SJCRH30 (cell line): ENCODE measurements at places on chromosomes 7 and 10. TPM values are rescaled to one million over a fixed set of nuclear protein-coding genes. Genes with fewer than 3 reads are reported as not detected.
A peak's percentile ranks its signal among the peaks of the same experiment; 100 is the strongest.

ADCY1 gene
- total RNA-seq, result not detected in 2 replicates

KIAA1549 gene
- 11.8 and 12.5 TPM in 2 replicates for total RNA-seq

RP9 gene
- 28.1 and 31.0 TPM in 2 replicates for total RNA-seq

DGKI gene
- total RNA-seq, result 0.05 TPM in 1 of 2 replicates, not detected in the other

FAM241B gene
- 0.86 and 1.2 TPM in 2 replicates for total RNA-seq

GRCh38 chr10:8504499-8504898, 450.0 kb downstream of the GATA3 start:
- H3K4me3 ChIP-seq, result no peak overlapping the region
- no peaks in the 10 kb centered on the region for H3K4me1 ChIP-seq
- no peaks in the 10 kb centered on the region for H3K36me3 ChIP-seq
- DNase-seq, result no peak
- no peaks in the 10 kb centered on the region for H3K27me3 ChIP-seq

GRCh38 chr10:103833731-103834365, 21.5 kb downstream of the SH3PXD2A start:
- H3K4me3 ChIP-seq, result no peak overlapping the region
- no peak overlapping the region for H3K27ac ChIP-seq
- H3K4me1 ChIP-seq, result peaks cover 34% of the 10 kb centered on the region
- no peak for DNase-seq
- no peaks in the 10 kb centered on the region for H3K27me3 ChIP-seq

DNA sequence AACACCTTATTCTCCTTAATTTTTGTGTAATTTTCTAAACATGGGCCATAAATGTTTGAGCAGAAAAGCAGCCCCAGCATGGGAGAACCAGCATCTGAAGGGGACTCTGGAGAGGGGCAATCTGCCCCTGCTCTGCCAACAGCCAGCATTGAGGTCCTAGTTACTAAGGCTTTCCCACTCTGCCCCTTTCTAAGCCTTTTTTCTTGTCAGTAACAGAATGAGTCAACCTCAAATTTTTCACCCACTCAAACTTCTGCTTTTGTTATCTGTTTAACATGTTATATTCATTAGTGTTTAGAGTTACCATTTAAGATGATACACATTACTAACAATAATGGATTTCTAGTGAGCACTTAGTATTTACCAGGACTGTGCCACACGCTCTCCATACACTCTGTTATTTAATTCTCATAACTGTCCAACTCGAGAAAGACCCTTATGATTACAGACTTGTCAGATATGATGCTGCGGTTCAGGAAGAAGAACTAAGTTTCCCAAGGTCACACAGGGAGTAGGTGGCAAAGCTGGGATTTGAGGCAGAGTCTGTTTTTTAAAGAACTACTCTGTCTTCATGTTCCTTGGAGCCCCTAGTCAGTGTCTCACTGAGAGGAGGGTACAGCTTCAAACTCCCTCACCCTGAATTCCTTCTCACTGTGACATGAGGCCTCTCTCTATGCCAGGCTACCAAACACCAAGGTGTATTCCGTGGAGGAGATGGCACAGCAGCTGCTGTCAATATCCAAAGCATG, 19.9 kb upstream of the GPAM start:
- H3K27ac ChIP-seq, result no peak overlapping the region
- no peaks in the 10 kb centered on the region for H3K4me1 ChIP-seq
- H3K4me3 ChIP-seq, result no peak overlapping the region
- H3K27me3 ChIP-seq, result no peaks in the 10 kb centered on the region
- DNase-seq, result no peak

DNA sequence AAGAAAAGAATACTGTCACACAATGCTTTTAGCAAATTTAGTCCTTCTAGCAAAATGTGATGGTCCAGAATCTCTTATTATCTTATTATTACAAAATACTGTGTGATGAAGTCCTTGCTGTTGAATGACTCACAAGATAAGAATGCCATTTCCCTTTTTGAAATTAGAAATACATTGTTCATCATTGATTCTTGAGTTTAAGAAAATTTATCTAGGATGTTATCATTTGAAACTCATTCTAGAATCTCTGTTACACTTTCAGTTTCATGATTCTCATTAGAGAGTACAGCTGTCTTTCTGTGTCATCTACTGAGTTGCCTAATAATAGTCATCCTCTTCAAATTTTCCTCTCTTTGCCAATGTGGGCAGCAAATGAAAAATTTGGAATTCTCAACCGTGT, 9.6 kb downstream of the ZKSCAN5 start:
- H3K27me3 ChIP-seq, result no peaks in the 10 kb centered on the region
- peaks cover 43% of the 10 kb centered on the region for H3K36me3 ChIP-seq
- H3K27ac ChIP-seq, result no peak overlapping the region
- no peak for DNase-seq
- no peaks in the 10 kb centered on the region for H3K4me1 ChIP-seq

- H3K36me3 ChIP-seq, result peaks cover 26% of the 10 kb centered on the region
- DNase-seq, result peak; percentile 62
- H3K27ac ChIP-seq, result peak overlapping the region; percentile 78
- no peaks in the 10 kb centered on the region for H3K27me3 ChIP-seq
Measured at GRCh38 chr7:127392182-127392565, 334 bp downstream of the ZNF800 start.

- H3K27me3 ChIP-seq, result no peaks in the 10 kb centered on the region
- DNase-seq, result no peak
- H3K4me3 ChIP-seq, result no peak overlapping the region
- no peaks in the 10 kb centered on the region for H3K36me3 ChIP-seq
Measured at GRCh38 chr10:117400329-117400728, 25.1 kb upstream of the PDZD8 start.

DNA sequence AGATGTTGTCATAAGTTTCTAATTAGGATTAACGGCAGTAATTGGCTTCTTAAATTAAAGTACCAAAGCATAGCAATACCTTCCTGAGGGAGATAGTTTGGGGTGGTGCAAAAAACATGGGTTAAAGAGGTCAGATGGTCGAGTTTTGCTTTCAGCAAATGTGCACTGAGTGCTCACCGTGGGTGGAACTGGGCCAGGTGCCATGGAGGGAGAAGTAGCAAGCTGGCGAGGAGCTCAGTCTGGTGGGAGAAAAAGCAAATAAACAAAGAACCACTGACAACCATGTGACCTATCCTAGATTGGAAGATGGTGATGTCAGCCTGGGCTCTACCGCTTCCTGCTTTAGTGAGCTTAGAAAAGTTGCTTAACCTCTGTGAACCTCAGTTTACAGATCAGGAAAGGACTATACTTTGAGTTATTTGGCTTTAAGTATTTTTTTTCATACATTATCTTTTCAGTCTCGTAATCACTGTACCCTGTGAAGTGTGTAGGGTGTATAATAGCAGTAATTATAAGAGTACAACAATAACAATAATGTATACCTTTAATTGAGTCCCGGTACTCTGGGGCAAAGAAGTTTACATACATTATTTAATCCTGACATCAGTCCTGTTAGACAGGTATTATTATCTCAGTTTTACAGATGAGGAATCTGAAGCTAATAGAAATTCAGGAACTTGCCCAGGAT, 69.0 kb upstream of the PDCD4 start:
- peaks cover 14% of the 10 kb centered on the region for H3K4me1 ChIP-seq
- H3K4me3 ChIP-seq, result no peak overlapping the region
- H3K27ac ChIP-seq, result peak overlapping the region; percentile 0; the same call in 1 of the 2 replicates
- peak; percentile 87 for DNase-seq
- H3K27me3 ChIP-seq, result no peaks in the 10 kb centered on the region

- H3K4me1 ChIP-seq, result no peaks in the 10 kb centered on the region
- DNase-seq, result no peak
- H3K27ac ChIP-seq, result no peak overlapping the region
- no peak overlapping the region for H3K4me3 ChIP-seq
- 0 out of 2 replicates have a peak, but pooled peaks cover 2% of the 10 kb centered on the region for H3K27me3 ChIP-seq
- no peaks in the 10 kb centered on the region; the same call in 1 of the 2 replicates for H3K36me3 ChIP-seq
Measured at GRCh38 chr7:127417346-127417745, 24.8 kb upstream of the ZNF800 start.

GRCh38 chr7:100884736-100885439, 4.6 kb downstream of the UFSP1 start:
- H3K4me3 ChIP-seq, result no peak overlapping the region
- no peaks in the 10 kb centered on the region for H3K4me1 ChIP-seq
- H3K27ac ChIP-seq, result no peak overlapping the region
- DNase-seq, result no peak
- no peaks in the 10 kb centered on the region for H3K27me3 ChIP-seq

GRCh38 chr10:35532141-35532540, 73.0 kb upstream of the GJD4 start:
- no peaks in the 10 kb centered on the region for H3K4me1 ChIP-seq
- H3K4me3 ChIP-seq, result no peak overlapping the region
- no peaks in the 10 kb centered on the region for H3K27me3 ChIP-seq
- H3K27ac ChIP-seq, result no peak overlapping the region

DNA sequence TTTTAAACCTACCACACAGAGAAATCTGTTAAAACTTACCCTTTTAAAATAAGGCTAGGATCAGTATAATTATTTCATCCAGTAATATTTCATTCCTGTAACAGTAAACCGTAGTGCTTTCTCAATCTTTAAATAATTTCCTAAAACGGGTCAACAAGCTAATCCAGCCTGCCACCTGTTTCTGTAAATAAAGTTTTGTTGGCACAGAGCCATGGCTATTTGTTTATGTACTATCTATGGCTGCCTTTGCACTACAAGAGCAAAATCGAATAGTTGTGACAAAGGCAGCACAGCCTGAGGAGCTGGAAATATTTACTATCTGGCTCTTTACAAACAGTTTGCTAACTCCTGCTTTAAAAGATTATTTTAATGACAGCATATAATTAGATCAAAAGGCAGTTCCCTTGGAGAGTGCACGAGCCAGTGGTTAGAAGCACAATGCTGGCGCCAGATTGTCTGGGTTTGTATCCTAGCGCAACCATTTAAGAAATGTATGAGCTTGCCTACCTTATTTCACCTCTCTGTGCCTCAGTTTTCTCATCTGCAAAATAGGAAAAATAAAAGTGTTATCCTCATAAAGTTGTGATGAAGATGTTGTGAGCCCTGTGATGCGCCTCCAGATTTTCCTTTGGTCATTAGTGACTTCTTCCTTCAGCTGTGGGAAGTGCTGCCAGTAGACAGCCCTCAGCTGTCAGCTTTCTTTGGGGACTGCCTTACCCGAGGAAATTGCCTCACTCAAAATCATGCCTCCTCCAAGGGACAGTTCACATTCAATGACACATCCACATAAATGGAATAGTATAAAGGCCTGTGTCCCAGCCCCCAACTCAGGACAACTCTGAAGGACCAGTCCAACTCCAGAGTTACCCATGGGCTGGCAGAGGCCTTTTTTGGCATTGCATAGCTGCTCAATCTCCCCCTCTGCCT, 11.8 kb upstream of the MIOS start:
- H3K27me3 ChIP-seq, result no peaks in the 10 kb centered on the region
- peaks cover 20% of the 10 kb centered on the region for H3K4me1 ChIP-seq
- DNase-seq, result peak; percentile 58
- peak overlapping the region; percentile 47 for H3K27ac ChIP-seq
- peak overlapping the region; percentile 25 for H3K4me3 ChIP-seq
- no peaks in the 10 kb centered on the region for H3K36me3 ChIP-seq

GRCh38 chr10:22657024-22657423, 57.4 kb downstream of the PIP4K2A start:
- no peaks in the 10 kb centered on the region for H3K36me3 ChIP-seq
- DNase-seq, result no peak
- no peaks in the 10 kb centered on the region; the same call in 1 of the 2 replicates for H3K4me1 ChIP-seq
- no peak overlapping the region for H3K4me3 ChIP-seq
